Hepatocyte (in vitro differentiated cells): ENCODE measurements at places on chromosomes 3 and 15. TPM values are rescaled to one million over a fixed set of nuclear protein-coding genes. Genes with fewer than 3 reads are reported as not detected.

DNA sequence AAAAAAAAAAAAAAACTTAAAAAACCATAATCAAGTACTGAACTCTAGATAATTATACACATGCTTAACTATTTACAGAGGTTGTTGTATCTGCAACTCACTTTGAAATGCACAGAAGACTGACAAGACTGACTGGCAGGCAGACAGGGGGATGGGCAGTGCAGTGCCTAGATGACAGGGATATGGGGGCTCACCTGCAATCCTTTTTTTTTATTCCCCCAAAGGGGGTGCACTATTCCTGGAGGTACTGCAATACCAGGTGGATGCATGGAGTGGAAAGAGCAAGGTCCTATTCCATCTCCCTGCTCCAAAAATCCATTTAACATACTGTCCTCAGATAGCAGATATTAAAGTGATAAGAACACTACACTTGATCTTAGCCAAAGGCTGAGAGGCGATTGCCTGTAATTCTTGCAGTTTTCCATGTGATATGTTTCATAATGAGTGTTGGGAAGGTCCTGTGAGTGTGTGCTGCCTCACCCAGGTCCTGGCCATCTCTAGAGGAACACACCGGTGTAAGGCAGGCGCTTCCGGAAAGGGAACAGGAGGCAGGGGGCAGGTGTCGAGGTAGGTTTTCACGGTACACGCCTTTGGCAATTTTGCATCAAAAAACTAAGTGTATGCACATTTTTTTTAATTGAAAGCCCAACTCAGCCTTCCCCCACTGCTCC lies 22.7 kb downstream of the SEC61A1 start:
- H3K4me1 ChIP-seq: peaks cover 22% of the 10 kb centered on the region
- DNase-seq: peak; percentile 30
- no peaks in the 10 kb centered on the region for H3K36me3 ChIP-seq
- H3K27ac ChIP-seq: peak overlapping the region; percentile 22
- no peak overlapping the region for H3K4me3 ChIP-seq

GRCh38 chr3:189529468-189529867 lies 101.7 kb upstream of the TP63 start:
- no peak overlapping the region for H3K4me3 ChIP-seq
- H3K27ac ChIP-seq: no peak overlapping the region
- H3K27me3 ChIP-seq: no peaks in the 10 kb centered on the region
- DNase-seq: no peak
- no peaks in the 10 kb centered on the region for H3K4me1 ChIP-seq
- H3K36me3 ChIP-seq: no peaks in the 10 kb centered on the region

Gene CYFIP1
- 56.5 and 73.4 TPM in 2 replicates for polyA plus RNA-seq

GRCh38 chr3:187852842-187853730 lies 107.8 kb upstream of the BCL6 start:
- H3K27me3 ChIP-seq: no peaks in the 10 kb centered on the region
- DNase-seq: peak; percentile 32
- H3K4me3 ChIP-seq: no peak overlapping the region
- H3K27ac ChIP-seq: peak overlapping the region; percentile 46

Gene TIGIT
- 0.19 and 0.39 TPM in 2 replicates for polyA plus RNA-seq

- peak overlapping the region; percentile 34 for H3K4me3 ChIP-seq
- no peaks in the 10 kb centered on the region for H3K27me3 ChIP-seq
- peaks cover 12% of the 10 kb centered on the region for H3K4me1 ChIP-seq
- no peaks in the 10 kb centered on the region for H3K36me3 ChIP-seq
- DNase-seq: peak; percentile 72
These were observed 16.0 kb upstream of the CCNL1 start for GRCh38 chr3:157175691-157176507.

Gene PTX3
- polyA plus RNA-seq: 28.7 and 41.5 TPM in 2 replicates

Gene CYP1A2
- 0.17 TPM in 1 of 2 replicates, not detected in the other for polyA plus RNA-seq

- H3K36me3 ChIP-seq: no peaks in the 10 kb centered on the region
- H3K4me3 ChIP-seq: peak overlapping the region; percentile 35
- peak overlapping the region; percentile 96 for H3K27ac ChIP-seq
These were observed 421 bp downstream of the KLHL18 start for GRCh38 chr3:47283193-47283537.

- no peaks in the 10 kb centered on the region for H3K4me1 ChIP-seq
- DNase-seq: no peak
- no peak overlapping the region for H3K4me3 ChIP-seq
- no peaks in the 10 kb centered on the region for H3K27me3 ChIP-seq
- H3K27ac ChIP-seq: no peak overlapping the region
- H3K36me3 ChIP-seq: no peaks in the 10 kb centered on the region
These were observed 356.4 kb upstream of the RASGRP1 start for GRCh38 chr15:38920966-38921365.

DNA sequence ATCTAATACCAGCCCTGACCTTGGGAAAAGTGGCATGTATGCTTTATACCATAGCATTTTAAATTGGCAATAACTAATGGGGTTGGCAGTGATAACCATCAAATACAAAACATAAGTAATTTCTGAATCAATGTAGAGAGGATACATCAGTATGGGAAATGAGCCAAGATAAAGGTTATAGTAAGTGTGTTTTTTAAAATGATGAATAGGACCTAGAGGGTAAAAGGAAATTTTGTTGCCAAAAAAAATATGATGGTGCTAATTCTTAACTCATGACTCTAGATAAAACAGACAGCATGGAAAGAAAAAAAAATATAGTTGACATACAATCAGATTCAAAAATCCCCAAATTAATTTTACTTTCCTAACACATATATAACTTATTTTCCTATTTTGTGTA lies 75.4 kb upstream of the ROBO1 start:
- no peak for DNase-seq
- no peaks in the 10 kb centered on the region for H3K27me3 ChIP-seq
- no peaks in the 10 kb centered on the region for H3K36me3 ChIP-seq
- H3K4me1 ChIP-seq: no peaks in the 10 kb centered on the region
- H3K4me3 ChIP-seq: no peak overlapping the region

- H3K4me3 ChIP-seq: no peak overlapping the region
- H3K4me1 ChIP-seq: no peaks in the 10 kb centered on the region
- no peak overlapping the region for H3K27ac ChIP-seq
- DNase-seq: no peak
These were observed 110.6 kb upstream of the NANOGP8 start for GRCh38 chr15:35195649-35196048.

- H3K4me3 ChIP-seq: no peak overlapping the region
- no peaks in the 10 kb centered on the region for H3K36me3 ChIP-seq
- no peaks in the 10 kb centered on the region for H3K4me1 ChIP-seq
- H3K27ac ChIP-seq: no peak overlapping the region
- no peaks in the 10 kb centered on the region for H3K27me3 ChIP-seq
These were observed 100.5 kb downstream of the KCNH8 start for GRCh38 chr3:19248767-19249166.

DNA sequence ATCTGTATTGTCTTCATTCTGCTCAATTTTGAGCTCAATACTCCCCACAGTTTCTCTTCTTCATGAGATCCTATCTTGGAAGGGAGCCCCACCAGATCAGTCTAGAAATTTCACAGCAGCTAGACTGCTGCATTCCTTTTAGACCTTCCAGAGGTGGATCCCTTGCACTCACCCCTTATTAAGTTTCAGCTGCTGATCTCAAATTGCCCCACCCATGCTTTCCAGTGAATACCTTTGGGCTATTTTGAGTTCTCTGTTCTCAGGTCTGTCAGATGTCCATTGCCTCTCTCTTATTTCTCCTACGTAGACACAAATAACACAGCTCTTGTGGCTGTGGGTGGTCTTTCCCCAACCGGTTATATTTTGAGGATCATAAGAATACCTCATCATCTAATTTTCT lies 60.8 kb downstream of the GPR156 start:
- H3K4me3 ChIP-seq: no peak overlapping the region
- DNase-seq: no peak
- H3K27ac ChIP-seq: no peak overlapping the region
- H3K36me3 ChIP-seq: no peaks in the 10 kb centered on the region
- H3K27me3 ChIP-seq: no peaks in the 10 kb centered on the region

Gene DUOXA2
- 35.8 and 40.1 TPM in 2 replicates for polyA plus RNA-seq

Gene CD47
- polyA plus RNA-seq: 81.7 and 94.0 TPM in 2 replicates

Gene PLSCR5
- polyA plus RNA-seq: 2.1 and 3.0 TPM in 2 replicates

GRCh38 chr3:100063929-100064461 lies 50.3 kb downstream of the FILIP1L start:
- no peaks in the 10 kb centered on the region for H3K27me3 ChIP-seq
- peak overlapping the region; percentile 49 for H3K27ac ChIP-seq
- no peak overlapping the region for H3K4me3 ChIP-seq
- no peak for DNase-seq
- H3K4me1 ChIP-seq: peaks cover 10% of the 10 kb centered on the region

Gene CHL1
- 0.34 TPM in 1 of 2 replicates, not detected in the other for polyA plus RNA-seq

- H3K4me3 ChIP-seq: no peak overlapping the region
- H3K27ac ChIP-seq: no peak overlapping the region
- DNase-seq: no peak
- H3K27me3 ChIP-seq: no peaks in the 10 kb centered on the region
These were observed 42.5 kb downstream of the EEFSEC start for GRCh38 chr3:128195802-128196201.

Gene APPL1
- 31.9 and 32.5 TPM in 2 replicates for polyA plus RNA-seq

Gene DHX36
- 29.6 and 33.9 TPM in 2 replicates for polyA plus RNA-seq

Gene C3orf20
- polyA plus RNA-seq: 0.10 TPM in 1 of 2 replicates, not detected in the other

GRCh38 chr15:85709250-85709649 lies 85.5 kb downstream of the KLHL25 start:
- DNase-seq: no peak
- H3K4me3 ChIP-seq: no peak overlapping the region
- peak overlapping the region; percentile 95 for H3K27ac ChIP-seq
- H3K4me1 ChIP-seq: peaks cover 31% of the 10 kb centered on the region
- no peaks in the 10 kb centered on the region for H3K36me3 ChIP-seq
- H3K27me3 ChIP-seq: no peaks in the 10 kb centered on the region

Gene CHRM5
- polyA plus RNA-seq: 0.05 TPM in 1 of 2 replicates, not detected in the other
